ENCODE measurements at places on chromosomes 5 and 9. TPM values are rescaled to one million over a fixed set of nuclear protein-coding genes. Genes with fewer than 3 reads are reported as not detected.

MARVELD2 gene
- total RNA-seq, result 0.69 TPM

NXNL2 gene
- not detected for total RNA-seq

LCN1 gene
- not detected for total RNA-seq

SERF1A gene
- total RNA-seq, result 4.5 TPM

TRIP13 gene
- total RNA-seq, result 45.0 TPM

GARIN3 gene
- 0.85 TPM for total RNA-seq

SPINK7 gene
- not detected for total RNA-seq

TPPP gene
- total RNA-seq, result 0.19 TPM

TMED9 gene
- total RNA-seq, result 118 TPM

PAEP gene
- not detected for total RNA-seq

ZNF483 gene
- total RNA-seq, result 7.3 TPM

DNA sequence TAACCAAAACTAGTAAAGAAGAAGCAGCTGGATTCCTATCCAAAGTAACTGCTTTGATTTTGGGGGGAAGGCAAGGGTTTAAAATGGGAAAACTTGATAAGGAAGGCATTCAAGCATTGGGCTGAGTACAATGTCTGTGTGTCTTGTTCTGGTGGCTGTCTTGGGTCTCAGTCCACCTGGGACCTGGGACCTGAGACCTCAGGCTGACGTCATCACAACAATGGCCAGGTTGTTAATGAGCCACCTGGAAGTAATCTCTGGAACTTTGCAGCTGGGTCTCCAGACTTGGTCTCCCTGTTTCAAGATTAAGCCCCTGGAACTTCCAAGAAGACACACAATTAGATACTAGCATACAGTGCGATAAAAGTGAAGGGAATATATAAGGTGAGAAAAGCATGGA lies 157.5 kb downstream of the PIK3R1 start:
- ATAC-seq, result no peak

DNA sequence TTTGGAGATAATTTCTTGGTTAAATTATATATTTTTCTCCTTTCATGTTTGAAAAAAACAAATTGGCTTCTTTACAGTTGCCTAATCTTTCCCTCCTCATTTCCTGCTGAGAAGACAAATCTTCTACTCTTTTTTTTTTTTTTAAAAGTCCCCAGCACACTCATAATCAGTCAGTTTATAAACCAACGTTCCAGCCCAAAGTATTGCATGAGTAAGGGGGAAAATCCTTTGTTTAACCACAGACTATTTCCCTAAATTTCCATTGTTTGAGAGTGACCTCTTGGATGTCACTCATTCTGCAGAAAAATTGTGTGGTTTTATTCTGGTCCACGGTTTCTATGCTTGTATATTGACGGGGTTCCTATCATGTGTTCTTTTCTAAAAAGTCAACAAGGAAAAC lies 55.1 kb upstream of the TLR4 start:
- no peak for ATAC-seq

DNA sequence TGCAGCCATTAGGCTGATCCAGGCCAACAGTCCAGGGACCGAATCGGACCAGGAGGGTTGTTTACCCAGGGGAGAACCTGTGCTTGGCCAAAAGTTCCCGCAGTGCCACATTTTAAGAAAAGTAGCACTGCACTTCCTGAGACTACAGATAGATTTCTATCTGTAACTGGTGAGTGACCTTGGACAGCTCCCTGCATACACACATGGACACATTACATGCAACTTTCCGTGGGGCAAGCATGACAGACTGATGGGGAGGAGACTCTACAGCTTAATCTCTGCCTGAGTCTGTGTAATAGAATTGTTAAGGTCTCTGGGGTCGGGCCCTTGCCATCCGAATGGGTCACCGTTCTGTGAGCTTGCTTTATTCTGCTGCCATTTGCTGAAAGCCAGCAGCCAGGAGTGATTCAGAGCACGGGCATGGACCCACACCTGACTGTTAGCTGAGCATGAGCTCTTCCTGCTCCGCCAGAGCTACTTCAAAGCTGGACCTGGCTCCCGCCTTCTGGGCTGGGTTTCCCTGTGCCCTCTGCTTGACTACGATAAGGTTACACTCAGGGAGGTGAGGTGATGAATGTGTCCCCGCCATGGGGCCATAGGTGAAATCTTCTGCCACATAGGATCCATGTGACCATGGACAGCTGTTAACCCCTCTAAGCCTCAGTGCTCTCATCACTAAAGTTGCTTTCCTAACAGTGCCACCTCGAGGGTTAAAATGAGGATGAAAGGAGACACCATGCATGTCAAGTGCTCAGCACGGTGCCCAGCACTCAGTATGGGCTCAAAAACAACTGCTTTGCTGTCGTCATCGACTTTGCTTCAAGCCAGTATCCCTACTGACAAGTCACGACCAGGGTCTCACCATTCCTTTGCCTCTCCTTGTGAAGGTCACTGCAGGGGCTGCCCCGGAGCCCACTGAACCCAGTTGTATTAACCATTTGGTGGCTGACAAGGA lies 200.0 kb downstream of the MELK start:
- no peak for ATAC-seq

GRCh38 chr9:93231121-93231694 lies 47.3 kb downstream of the WNK2 start:
- ATAC-seq, result no peak

DNA sequence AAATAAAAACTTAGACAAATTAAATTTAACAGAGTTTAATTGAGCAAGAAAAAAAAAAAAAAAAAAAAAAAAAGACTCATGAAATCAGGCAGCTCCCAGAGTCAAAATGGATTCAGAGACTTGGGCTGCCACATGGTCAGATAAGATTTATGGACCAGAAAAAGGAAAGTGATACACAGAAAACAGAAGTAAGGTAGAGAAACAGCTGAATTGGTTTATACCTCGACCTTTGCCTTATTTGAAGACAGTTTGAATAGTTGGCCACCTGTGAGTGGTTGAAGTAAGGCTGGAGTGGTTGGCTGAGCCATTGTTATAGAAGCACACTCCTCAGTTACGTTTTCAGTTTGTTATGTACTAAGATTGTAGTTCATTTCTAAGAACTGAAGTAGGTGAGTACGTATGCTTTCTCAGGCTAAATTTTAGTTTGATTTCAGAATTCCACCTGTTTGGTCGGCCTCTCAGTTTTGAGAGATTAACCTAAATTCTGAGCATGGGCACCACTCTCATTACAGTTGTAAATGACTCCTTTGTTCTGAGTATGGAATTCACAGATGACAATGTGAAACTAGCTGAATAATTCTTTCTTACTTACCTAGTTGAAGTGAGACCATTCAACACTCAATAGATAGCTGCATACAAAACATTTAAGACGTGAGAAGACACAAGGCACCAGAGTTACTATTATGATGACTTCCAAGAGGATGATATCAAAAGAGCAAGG lies 149.0 kb downstream of the AOPEP start:
- ATAC-seq, result peak; percentile 73

- ATAC-seq, result no peak
Observed at GRCh38 chr5:133994990-133995333, 9.8 kb downstream of the VDAC1 start.

DNA sequence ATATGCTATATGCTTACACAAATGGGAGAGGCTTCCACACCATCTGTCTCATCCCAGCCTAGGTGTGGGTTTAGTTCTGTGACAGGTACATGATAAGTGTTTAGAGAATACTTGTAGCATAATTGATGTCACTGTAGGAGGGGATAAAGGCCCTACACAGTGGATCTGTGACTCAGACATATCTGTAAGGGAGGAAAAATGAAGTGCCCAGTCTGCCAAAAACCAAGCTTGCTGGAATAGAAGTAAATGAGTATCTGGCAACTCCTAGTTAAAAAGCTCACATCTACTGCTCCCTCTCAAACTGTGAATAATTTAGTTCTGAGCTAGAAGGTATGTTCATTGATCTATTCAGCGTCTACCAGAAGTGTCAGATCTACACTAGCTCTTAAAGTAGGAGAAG lies 38.9 kb upstream of the FAM174A start:
- no peak for ATAC-seq

- ATAC-seq, result no peak
Observed at GRCh38 chr5:93236807-93237421, 344.1 kb downstream of the NR2F1-AS1 start.

DNA sequence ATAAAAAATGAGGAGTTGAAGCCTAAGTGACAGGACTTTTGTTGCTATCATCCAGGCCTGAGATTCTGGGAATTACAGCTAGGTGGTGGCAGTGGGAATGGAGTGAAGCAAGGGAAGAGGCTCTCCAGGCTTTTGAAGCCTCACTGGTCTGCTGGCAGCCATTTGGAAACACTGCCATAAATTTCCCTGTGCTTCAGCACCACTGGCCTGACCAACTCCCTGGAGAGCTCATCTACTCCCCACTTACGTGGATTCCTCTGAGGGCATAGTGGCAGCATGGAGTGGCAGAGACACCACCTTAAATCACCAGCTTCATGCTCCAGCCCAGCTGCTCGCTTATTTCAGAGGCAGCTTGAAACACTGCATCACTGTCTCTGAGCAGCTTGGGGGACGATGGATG lies 518.2 kb downstream of the TLR4 start:
- ATAC-seq, result no peak

DNA sequence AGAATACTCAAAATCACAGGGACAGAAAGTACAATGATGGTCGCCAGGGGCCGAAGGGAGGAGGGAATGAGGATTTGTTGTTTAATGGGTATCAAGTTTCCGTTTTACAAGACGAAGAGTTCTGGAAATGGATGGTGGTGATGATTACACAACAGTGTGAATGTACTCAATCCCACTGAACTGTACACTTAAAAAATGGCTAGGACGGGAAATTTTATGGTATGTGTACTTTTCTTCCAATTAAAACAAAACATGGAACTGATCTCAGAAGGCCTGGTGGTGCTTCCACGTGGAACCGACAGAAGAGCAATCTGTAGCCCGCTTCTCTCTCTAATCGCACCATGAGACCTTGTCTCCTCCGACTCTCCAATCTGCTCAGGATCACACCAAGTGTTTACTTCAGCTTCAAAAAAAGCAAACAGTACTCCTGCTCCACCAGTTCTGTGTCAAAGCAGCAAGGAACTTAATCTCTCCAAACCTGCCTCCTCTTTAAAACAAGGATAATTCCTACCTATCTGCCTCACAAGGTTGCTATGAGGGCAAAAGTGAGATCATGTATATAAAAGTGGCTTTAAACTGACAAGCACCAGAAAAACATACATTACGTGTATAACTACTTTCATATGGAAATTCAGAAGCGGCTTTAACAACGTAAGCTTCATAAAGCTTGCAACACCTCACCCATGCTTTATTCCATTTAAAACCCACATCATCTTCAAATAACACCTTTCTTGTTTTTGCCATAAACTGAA lies 2.1 kb downstream of the ECPAS start:
- no peak for ATAC-seq

GRCh38 chr9:37960631-37961030 lies 56.7 kb upstream of the SLC25A51 start:
- ATAC-seq, result no peak

DNA sequence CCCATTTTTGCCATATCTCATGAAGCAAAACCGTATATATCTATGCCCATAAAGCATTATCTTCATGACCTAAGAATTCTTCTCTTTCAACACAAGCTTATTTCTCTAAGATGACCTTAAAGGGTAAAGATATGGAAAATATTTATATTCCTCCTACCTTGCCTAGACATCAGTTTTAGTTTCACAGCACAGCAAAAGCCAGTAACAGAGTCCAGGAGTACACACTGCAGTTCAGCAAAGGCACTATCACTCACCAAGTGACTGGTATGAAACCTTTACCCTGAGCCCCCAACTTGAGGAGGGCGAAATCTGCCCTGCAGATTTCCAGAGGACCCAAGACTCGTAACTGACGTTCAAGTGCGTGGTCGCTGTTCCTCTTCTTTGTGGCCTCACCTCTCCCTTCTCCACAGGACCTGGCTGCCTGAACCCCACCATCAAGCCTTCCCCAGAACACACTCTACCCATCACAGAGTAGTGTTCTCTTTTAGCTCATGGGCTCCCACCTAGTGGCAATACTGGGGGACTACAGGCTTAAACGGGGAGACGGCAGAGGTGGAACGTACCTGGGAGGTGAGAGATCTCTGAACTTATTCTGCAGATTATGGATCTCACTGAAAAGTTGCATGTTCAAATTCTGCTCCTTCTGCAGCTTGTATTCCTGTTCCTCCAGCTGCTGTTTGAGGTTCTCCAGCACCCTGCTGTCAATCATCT lies 141.0 kb downstream of the CDK5RAP2 start:
- ATAC-seq, result no peak

- no peak for ATAC-seq
Observed at GRCh38 chr9:124784509-124784908, 7.6 kb downstream of the OLFML2A start.

GRCh38 chr5:179816796-179817469 lies 3.8 kb upstream of the SQSTM1 start:
- ATAC-seq, result no peak
